ENCODE measurements at places on chromosomes 6 and 20.

DNA sequence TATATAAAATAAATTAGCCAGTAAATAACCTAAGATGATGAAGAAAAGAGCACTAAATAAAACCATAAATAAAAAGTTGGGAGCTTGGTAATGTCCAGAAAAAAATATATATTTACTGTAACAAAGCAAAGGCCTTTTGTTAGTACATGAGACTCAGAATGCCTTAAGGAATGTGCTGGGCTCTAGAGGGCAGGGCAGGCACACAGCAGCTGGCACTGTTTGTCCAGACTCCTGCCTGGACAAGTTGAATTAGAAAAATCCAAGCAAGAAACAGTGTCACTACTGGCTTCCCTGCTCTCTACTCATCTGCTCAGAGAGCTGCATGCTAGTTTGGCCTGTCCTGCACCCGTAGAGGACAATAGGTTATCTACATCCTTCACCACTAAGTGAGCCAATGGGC lies 8.8 kb downstream of the DEFB129 start:
- no peak for DNase-seq

GRCh38 chr20:53900380-53900999 lies 169.9 kb downstream of the BCAS1 start:
- DNase-seq = no peak

DNA sequence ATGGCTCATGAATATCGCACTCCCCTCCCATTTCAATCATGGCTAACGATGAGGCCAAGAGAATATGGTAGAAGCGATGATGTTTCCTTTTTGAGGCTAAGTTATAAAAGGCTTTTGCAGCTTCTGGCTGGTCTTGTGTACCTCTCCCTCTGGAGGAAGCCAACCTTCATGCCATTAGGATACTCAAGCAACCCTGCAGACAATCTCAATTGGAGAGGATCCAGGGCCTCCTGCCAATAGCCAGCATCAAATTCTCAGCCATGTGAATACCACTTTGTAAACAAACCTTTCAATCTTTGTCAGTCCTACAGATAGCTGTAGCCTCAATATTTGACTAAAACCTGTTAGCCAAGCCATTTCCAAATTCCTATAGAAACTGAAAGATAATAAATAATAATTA lies 738.4 kb downstream of the KIF16B start:
- no peak for DNase-seq

DNA sequence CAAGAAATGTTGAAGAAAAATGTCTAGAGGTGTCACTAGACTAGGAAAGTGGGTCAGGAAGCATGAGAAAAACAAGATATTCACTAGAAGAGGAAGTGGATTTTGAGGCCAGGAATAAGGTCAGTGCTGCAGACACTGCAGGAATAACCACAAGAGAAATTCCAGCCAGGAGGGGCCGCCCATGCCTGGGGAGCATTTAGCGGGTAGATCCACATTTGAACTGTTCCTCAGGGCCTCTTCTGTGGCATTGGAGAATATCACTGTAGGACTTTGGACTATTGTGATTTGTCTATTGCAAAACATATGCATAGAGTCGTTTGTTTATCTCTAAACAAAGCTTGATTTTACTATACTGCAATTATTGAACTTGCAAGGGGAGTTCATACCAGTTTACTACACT lies 49.6 kb upstream of the CCDC28A start:
- DNase-seq = no peak

DNA sequence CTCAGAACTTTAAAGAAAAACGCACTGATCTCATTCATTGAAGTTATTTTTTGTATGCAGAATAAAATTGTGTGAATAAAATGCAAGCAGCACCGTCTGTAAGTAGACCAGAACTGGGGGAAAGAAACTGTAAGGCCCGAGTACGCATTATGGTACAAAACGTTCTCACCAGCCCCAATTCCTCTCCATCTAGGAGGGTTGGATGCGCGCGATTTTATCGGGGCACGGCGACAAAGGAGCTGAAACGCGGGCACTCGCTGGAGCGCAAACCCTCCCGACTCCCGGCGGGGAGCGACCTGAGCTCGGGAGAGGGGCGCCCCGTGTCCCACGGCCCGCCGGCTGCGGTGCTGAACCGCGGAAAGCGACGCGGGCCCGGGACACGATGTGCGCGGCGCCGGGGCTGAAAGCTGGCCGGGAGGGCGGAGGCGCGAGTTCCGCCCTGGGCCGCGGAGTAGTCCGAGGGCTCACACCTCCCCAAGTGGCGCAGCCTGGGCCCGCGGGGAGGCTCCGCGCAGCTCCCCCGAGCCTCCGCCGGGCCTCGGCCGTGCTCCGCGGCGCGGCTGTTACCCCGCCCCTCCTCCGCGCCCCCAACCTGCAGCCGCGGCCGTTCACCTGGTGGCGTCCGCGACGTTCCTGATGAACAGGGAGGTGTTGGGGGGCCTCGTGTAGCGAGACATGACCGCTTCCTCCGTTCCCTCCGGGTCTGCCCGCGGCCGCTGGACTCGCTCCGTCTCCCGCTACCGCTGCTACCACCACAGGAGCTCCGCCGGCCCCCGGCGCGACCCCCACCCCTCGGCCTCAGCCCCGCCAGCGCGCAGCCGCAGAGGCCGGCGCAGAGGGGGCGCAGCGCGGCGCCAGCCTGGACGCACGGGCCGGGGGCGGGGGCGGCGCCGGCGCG lies at the start of gene SRSF12:
SRSF12 (minus strand) TSS at position 861 of the 898 bp plus-strand sequence; CDS start at position 677, 184 bp downstream.
- DNase-seq = peak; percentile 8

Data from stimulated activated CD4-positive, alpha-beta T cell treated with anti-CD3 and anti-CD28 coated beads, TNF-alpha, amount 100 ng/mL, for 4 hours (primary cell).